ENCODE measurements at places on chromosomes 4 and X.

DNA sequence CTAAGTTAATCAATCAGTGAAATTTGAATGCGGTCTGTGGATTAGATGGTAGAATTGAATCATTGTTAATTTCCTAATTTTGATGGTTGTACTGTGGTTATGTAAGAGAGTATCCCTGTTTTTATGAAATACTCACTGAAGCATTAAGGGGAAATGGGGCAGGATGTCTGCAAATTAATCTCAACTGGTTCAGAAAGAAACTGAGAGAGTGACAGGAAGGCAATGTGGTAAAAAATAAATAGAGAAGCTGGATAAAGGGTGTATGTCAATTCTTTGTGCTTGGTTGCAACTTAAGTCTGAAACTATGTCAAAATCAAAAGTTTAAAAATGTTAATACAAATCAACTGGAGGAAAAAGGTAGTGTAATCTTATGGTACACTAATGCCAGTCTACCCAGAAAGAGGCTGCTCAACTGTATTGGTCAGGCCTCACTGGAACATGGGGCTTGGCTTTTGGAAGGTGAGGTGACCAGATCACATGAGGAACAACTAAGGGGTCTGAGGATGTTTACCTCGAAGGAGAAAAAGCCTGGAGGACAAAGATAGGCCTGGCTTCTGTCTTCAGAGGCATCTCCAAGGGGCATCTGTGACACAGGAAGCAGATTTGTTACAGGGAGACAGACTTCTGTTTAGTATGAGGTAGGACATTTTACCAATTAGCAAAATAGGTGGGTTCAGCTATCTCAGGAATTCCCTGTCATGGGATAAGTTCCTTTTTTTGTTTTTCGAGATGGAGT lies 83.1 kb downstream of the DLG3 start:
- DNase-seq, result no peak

DNA sequence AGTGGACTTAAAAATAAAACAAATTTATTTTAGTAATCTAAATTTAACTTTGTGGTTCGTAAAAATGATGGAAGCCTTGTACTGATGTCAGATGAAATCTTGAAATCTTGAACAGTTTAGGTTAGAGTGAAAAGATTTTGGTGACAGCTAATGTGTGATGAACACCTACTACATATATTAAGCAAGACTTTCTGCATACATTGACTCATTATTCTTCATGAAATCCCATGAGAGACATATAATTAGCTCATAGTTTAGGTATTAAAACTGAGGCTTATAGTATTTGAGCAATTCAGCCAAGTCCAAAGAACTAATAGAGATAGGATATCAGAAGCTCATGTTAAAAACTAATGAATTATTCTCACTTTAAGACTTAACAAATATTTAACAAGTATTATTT lies 66.9 kb upstream of the PCDH7 start:
- DNase-seq, result no peak

- no peak for DNase-seq
These were observed 79.5 kb downstream of the SPRY1 start for GRCh38 chr4:123476089-123476488.

GRCh38 chrX:70434352-70434866 lies 10.2 kb upstream of the DLG3 start:
- DNase-seq, result peak; percentile 83

- no peak for DNase-seq
These were observed 1.7 kb upstream of the TIFA start for GRCh38 chr4:112287258-112287989.

GRCh38 chrX:31604629-31605221 lies 532.9 kb upstream of the FTHL17 start:
- DNase-seq, result no peak

- no peak for DNase-seq
These were observed 10.9 kb upstream of the PGM2 start for GRCh38 chr4:37815591-37815990.

DNA sequence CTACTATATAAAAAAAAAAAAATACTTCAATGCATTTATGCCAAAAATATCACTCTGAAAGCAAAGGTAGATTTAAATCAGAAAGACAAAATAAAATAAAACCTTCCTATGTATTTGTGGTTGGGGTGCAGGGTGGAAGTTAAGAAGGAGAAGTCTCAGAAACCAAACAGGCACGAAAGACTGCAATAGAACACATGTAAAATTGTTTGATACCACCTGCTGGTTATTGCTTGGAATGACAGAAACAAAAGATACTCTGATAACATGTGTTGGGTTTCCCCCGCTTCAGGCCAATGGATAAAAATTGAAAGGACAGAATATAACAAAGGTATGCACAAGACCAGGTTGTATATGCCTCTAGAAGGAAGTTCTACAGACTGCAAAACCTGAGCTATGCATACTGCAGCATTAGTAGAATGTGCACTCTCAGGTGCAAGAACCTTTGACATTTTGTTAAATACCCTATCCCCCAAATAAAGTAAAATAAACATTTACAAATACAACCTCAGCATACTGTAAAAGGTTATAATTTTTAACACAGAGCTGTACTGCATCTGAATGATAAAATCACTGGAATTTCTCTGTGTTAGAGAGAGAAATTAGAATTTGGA lies 118.8 kb downstream of the GABRA2 start:
- peak; percentile 41 for DNase-seq

All from NCI-H1417 (cell line).